Activated T-cell treated with anti-CD3 and anti-CD28 coated beads for 4 hours (primary cell): ENCODE measurements at places on chromosomes 16 and 17.

DNA sequence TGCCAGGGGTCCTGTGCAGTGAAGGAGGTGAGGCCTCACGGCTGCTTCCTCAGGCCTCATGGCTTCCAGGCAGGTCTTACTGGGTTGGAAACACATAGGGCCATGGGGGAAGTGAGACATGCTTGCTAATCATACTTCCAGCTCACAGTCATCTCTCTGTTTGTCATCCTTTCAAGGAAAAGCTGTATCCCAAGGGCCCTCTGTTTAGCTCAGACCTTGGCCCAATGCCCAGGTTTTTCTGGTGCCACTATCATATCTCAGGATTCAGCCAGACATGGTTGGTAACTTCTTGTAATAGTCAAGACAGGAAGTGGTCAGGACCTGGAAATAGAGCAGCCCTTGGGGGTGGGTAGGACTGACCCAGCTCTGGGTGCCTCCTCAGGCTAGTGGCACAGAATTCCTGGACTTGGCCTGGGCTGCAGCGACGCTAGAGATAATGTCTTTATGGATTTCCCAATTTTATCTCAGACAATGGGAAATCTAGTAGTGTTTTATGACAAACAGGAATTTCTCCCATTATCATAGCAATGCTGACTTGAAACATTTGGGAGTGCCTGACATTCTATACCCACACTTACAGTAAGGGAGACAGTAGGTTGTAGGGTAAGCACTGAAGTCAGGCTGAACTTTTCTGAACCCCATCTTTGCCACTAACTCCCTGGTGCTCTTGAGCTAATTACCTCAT, 13.5 kb upstream of the ITGB3 start:
- DNase-seq: no peak

- no peak for DNase-seq
Observed at GRCh38 chr17:81735264-81736102, 23.4 kb downstream of the SLC25A10 start.

DNA sequence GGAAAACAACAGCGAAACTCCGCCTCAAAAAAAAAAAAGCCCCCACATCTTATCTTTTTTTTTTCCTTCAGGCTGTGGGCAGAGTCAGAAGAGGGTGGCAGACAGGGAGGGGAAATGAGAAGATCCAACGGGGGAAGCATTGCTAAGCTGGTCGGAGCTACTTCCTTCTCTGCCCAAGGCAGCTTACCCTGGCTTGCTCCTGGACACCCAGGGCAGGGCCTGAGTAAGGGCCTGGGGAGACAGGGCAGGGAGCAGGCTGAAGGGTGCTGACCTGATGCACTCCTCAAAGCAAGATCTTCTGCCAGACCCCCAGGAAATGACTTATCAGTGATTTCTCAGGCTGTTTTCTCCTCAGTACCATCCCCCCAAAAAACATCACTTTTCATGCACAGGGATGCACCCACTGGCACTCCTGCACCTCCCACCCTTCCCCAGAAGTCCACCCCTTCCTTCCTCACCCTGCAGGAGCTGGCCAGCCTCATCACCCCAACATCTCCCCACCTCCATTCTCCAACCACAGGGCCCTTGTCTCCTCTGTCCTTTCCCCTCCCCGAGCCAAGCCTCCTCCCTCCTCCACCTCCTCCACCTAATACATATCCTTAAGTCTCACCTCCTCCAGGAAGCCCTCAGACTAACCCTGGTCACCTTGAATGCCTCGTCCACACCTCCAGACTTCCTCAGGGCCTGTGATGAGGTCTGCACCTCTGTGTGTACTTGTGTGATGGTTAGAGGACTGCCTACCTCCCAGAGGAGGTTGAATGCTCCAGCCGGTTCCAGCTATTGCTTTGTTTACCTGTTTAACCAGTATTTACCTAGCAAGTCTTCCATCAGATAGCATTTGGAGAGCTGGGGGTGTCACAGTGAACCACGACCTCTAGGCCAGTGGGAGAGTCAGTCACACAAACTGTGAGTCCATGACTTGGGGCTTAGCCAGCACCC, 1.2 kb upstream of the HBA1 start:
- DNase-seq: no peak

- no peak for DNase-seq
Observed at GRCh38 chr17:28261219-28261618, 57.8 kb upstream of the TMEM97 start.

DNA sequence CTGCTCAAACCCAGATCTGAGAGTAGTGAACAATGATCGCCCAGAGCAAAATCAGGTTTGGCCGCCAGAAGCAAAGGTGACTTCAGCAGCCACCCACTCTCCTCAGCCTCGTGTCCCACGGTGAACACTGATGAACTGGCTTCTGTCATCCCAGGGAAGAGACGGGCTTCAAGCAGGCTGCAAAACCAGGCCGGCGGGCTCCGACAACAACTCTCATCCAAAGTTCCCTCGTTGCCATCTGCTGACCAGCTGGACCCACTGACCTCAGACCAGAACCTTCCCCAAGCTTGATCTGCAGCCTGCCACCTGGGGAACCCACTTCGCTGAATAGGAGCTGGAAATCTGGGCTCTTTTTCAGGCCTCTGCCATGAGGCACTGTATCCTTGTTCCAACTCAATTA, 69.6 kb upstream of the MRTFB start:
- DNase-seq: no peak

GRCh38 chr16:55497558-55497957, 11.3 kb upstream of the LPCAT2 start:
- no peak for DNase-seq

- DNase-seq: no peak
Observed at GRCh38 chr17:17108451-17109049, 66.3 kb downstream of the MPRIP start.

- no peak for DNase-seq
Observed at GRCh38 chr16:81813648-81814047, 34.6 kb downstream of the PLCG2 start.

GRCh38 chr17:79627184-79627765, 16.4 kb upstream of the RBFOX3 start:
- no peak for DNase-seq

GRCh38 chr17:10673312-10673711, 16.2 kb upstream of the MYH3 start:
- DNase-seq: no peak

- DNase-seq: no peak
Observed at GRCh38 chr17:2061441-2061958, 6.6 kb downstream of the HIC1 start.

- no peak for DNase-seq
Observed at GRCh38 chr16:85664580-85665372, 24.0 kb downstream of the GINS2 start.

GRCh38 chr16:15484662-15485061, 50.3 kb downstream of the BMERB1 start:
- no peak for DNase-seq

- DNase-seq: no peak
Observed at GRCh38 chr17:38339891-38340290, 3.9 kb downstream of the GPR179 start.

- DNase-seq: no peak
Observed at GRCh38 chr16:273547-274421, 2.0 kb downstream of the RGS11 start.

- no peak for DNase-seq
Observed at GRCh38 chr17:9370467-9370866, 205.2 kb downstream of the STX8 start.

DNA sequence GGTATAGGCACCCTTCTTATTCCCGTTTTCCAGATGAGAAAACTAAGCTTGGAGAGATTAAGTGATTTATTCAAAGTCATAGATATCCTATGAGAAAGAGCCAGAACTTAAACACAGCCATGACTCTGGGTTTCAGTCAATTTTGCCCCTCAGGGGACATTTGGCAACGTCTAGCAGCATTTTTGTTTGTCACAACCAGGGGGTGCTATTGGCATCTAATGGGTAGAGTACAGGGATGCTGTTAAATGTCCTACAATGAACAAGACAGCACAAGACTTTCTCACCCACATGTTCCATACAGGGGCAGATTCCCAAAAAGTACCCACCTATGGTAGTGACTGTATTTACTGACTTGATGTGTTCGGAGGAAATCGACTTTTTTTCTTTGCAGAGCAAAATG, 4.8 kb upstream of the SHISA9 start:
- no peak for DNase-seq

GRCh38 chr17:64998436-64999190, 57.9 kb downstream of the GNA13 start:
- no peak for DNase-seq

- DNase-seq: no peak
Observed at GRCh38 chr16:13920510-13920818, 510 bp downstream of the ERCC4 start.

- DNase-seq: no peak
Observed at GRCh38 chr16:28586466-28586865, 10.4 kb downstream of the SULT1A2 start.

DNA sequence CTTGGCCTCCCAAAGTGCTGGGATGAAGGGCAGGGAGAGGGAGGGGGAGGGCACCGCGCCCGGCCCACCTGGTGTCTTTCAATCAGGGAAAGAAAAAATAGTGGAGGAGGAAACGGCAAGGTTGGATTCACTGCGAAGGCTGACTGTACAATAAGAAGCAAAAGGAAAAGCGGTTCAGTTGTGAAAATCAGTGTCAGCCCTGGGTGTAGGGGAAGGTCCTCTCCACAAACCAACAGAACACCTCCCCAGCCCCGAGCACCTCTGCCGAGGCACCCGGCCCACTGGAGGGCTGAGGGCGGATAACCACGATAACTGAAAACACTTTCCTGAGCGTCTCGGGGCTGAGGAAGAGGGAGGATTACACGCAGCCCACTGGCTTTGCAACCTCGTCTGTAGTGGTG, 1.4 kb upstream of the SPG7 start:
- DNase-seq: no peak

GRCh38 chr17:50155115-50155819, 4.8 kb upstream of the PPP1R9B start:
- DNase-seq: no peak

DNA sequence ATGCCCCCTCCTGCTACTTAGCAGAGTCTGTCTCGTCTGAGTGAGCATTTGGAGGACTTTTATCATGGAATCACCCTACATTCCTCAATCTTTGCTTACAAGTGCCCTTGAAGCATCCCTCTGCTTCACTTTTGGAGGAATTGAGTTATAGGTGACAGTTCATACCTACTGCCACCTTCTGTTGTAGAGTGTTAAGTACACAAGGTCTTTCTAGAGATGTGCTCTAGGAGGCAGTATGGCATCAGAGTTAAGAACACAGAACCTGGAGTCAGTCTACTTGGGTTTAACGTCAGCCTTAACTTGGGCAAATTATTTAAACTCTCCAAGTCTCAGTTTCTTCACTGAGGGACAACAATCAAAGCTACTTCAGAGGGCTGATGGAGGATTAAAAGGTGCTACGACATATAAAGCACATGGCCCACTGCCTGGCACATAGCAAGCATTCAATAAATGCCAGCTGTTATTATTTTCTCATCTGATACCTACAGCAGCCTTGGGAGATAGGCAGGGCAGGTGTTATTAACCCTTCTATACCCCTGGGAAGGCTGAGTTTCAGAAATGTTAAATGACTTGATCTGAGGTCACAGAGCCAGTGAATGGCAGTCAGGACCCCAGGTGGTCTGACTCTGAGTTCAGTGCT, 62.2 kb downstream of the UTP18 start:
- no peak for DNase-seq

DNA sequence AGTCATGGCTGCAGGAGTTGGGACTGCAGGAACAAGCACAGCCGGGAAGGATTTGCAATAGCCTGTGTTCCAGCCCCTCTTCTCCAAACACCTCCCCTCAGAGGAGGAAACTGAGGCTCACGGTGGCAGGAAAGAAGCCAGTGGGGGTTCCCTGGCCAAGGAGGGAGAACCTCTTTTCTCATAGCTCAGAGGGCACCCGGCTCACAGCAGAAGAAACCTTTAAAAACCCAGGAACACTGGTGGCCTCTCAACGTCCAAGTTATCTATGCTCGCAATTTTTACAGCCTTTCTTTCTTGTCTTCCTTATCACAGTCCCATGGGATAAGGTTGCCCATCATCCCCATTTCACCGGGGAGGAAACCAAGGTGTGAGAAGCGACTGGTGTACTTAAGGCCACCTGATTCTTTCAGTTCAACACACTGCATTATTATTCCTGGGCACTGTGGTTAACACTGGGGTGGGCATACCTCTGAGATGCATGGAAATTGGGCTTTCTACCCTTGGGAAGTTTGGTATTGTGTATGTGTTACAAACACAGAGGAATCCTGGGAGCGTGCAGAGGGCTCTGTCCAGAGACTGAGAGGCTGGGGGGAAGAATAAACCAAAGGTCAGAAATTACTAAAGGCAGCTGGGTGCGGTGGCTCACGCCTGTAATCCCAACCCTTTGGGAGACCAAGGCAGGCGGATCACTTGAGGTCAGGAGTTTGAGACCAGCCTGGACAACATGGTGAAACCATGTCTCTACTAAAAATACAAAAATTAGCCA, 791 bp upstream of the ZNF629 start:
- DNase-seq: no peak

GRCh38 chr17:57557834-57558681, 187.0 kb downstream of the CCDC182 start:
- no peak for DNase-seq

GRCh38 chr17:30450125-30451027, 26.8 kb upstream of the GOSR1 start:
- DNase-seq: no peak

- no peak for DNase-seq
Observed at GRCh38 chr16:58490065-58490464, 9.9 kb upstream of the NDRG4 start.
